Esophagus squamous epithelium (tissue), 5 donors: ENCODE measurements at places on chromosomes 6 and 20. TPM values are rescaled to one million over a fixed set of nuclear protein-coding genes. Genes with fewer than 3 reads are reported as not detected.

The GPR6 gene
- not detected for total RNA-seq

DNA sequence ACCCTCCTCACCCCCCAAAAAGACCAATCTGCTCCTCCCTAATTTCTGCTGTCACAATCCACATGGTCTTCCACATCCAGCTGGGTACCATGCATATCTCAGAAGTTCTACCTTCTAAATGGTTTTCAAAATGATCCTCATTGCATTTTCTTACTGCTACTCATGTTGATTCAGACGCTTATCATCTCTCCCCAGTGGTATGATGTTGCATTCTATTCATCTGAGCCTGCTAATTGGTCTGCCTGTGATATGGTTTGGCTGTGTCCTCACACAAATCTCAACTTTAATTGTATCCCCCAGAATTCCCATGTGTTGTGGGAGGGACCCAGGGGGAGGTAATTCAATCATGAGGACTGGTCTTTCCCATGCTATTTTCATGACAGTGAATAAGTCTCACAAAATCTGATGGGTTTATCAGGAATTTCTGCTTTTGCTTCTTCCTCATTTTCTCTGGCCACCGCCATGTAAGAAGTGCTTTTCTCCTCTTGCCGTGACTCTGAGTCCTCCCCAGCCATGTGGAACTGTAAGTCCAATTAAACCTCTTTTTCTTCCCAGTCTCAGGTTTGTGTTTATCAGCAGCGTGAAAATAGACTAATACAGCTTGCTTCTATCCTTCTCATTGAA, 41.4 kb upstream of the CLIC5 start:
- no peak overlapping the region for H3K27ac ChIP-seq
- H3K36me3 ChIP-seq = no peaks in the 10 kb centered on the region
- H3K4me3 ChIP-seq = no peak overlapping the region
- no peaks in the 10 kb centered on the region for H3K27me3 ChIP-seq

The FAM83D gene
- 96.0 TPM for total RNA-seq

DNA sequence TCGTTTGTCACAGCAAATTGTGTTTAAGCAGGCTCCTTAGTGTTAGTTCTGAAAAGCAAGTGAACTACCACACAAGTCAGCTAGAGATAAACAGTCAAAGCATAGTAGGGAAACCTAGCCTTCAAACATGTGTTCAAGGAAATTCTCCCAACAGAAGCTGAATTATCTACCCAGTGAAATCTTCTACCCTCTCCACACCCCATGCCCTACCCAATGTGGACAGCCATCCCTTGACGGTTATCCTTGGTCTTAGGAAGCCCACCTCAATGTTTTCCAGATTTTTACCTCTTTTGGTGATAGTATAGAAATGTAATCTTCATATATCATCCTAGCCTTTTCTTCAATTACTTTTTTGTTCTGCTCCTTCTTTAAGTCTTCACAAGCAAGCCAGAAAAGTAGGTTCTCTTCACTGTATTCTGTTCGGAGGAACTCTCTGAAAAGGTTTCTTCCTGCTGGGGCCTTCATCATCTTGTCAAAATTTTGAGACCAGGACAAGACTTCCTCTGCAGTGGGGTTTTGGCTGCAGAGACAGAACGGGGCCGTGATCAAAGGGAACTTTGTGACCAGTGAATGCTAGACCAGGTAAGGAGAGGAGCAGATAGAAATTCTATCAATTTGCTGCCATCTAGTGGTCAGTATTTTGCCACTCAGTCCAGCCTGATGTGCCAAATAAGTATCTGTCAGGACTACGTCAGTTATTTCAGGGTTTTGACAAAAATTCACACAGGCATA, 21.6 kb upstream of the MTRF1L start:
- no peaks in the 10 kb centered on the region for H3K4me1 ChIP-seq
- H3K36me3 ChIP-seq = no peaks in the 10 kb centered on the region
- H3K27me3 ChIP-seq = no peaks in the 10 kb centered on the region
- no peak for DNase-seq
- no peak overlapping the region for H3K4me3 ChIP-seq

The SYCP2 gene
- 4.5 TPM for total RNA-seq

The RFX6 gene
- not detected for total RNA-seq

GRCh38 chr6:52534966-52535390, 41.9 kb downstream of the TRAM2 start:
- H3K4me1 ChIP-seq = peaks cover 40% of the 10 kb centered on the region
- no peaks in the 10 kb centered on the region for H3K27me3 ChIP-seq
- H3K4me3 ChIP-seq = no peak overlapping the region
- peaks cover 23% of the 10 kb centered on the region for H3K36me3 ChIP-seq
- DNase-seq = no peak

DNA sequence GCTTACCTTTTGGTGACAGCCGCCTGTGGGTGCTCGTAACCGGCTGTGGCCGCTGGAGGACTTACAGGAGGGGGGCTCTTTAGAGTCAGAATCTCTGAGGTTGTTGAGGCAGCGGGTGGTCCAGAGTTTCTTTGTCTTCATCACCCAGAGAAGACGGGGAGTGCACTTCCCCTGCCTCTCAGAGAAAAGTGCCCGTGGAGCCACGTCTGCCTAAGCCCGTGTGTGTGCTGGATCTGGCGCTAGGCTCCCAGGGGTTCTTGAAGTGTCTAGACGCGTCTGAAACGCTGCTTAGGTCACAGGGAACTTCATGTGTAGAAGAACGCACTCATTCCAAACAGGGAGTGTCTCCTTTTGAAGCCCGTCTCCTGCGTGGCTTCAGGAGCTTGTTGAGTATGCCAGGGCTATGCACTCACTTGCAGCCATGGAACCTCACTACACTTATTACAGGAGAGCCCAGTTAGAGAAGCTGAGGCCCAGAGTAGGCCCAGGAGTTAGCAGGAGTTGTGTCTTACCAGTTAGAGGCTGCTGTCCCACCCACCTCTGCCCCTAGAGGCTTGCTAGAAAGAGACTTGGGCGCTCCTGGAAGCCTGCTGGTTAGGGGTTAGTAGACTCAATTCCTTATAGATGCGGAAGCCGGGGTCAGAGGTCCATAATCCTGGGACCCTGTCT, 1.3 kb downstream of the LSM14B start:
- no peak for DNase-seq
- peak overlapping the region; percentile 99 for H3K27ac ChIP-seq
- H3K27me3 ChIP-seq = no peaks in the 10 kb centered on the region
- H3K4me3 ChIP-seq = peak overlapping the region; percentile 81
- H3K4me1 ChIP-seq = peaks cover 31% of the 10 kb centered on the region

DNA sequence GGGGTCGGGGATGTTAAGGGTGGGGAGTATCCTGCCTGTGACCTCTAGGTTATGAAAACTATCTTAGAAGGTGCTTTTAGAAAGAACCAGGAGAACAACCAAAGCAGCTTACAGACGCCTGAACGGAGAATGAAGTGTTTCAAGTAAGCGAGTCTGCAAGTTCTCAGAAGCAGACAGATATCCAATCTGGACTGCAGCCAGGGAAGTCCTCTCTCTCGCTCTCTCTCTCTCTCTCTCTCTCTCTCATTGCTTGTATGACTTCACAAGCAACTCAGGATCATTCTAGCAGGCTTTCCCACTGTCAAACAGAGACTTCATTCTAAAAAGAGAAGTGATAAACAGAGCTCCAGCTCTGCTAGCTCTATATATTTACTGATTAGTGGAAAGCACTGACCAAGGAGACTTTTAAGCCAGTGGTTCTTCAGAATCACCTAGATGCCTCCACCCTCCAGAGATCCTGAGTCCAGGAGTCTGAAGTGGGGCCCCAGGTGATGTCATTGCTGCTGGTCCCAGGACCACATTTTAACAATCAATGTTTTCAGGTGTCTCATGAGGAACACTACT, 6.0 kb downstream of the TCF21 start:
- H3K27ac ChIP-seq = peak overlapping the region; percentile 81
- H3K27me3 ChIP-seq = peaks cover 93% of the 10 kb centered on the region
- H3K36me3 ChIP-seq = no peaks in the 10 kb centered on the region
- no peak for DNase-seq
- peaks cover 8% of the 10 kb centered on the region for H3K4me1 ChIP-seq

GRCh38 chr20:47421076-47421475, 64.6 kb upstream of the ZMYND8 start:
- H3K4me1 ChIP-seq = no peaks in the 10 kb centered on the region
- DNase-seq = no peak
- no peaks in the 10 kb centered on the region for H3K27me3 ChIP-seq
- no peak overlapping the region for H3K27ac ChIP-seq
- no peak overlapping the region for H3K4me3 ChIP-seq

DNA sequence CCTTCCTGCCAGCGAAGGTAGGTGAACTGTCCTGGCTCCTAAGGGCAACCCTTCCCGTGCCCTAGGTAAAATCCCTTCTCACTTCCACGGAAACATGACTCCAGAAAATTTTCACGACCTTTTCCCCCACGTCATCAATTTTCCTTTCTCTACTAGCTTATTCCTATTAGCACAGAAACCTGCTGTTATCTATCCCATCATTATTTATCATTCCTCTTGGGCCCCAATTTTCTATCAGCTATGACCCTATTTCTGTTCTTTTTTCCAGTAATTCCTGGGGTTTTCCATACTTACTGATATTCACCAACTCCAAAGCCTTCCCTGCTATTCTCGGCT, 23.8 kb upstream of the GCM1 start:
- no peak for DNase-seq
- H3K27ac ChIP-seq = no peak overlapping the region
- H3K36me3 ChIP-seq = no peaks in the 10 kb centered on the region

The HSPA1L gene
- total RNA-seq = 0.76 TPM
